ENCODE measurements at places on chromosomes 7 and 10.

- DNase-seq, result no peak
Observed at GRCh38 chr10:71468363-71469094, 71.8 kb downstream of the CDH23 start.

GRCh38 chr10:61821153-61821552, 80.3 kb upstream of the ARID5B start:
- DNase-seq, result no peak

DNA sequence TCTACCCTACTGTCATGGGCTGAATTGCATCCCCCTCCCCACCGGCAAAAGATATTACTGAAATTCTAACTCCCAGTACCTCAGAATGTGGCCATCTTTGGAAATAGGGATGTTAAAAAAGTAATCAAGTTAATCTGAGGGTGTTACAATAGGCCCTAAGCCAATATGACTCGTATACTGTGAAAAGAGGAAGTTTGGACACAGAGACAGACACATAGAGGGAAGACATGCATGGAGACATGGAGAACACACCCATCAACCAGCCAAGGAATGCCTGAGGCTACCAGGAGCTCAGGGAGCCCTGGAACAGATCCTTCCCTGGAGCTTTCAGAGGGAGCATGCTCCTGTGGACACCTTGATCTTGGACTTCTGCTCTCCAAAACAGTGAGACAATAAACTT, 138.2 kb upstream of the ADO start:
- DNase-seq, result no peak

DNA sequence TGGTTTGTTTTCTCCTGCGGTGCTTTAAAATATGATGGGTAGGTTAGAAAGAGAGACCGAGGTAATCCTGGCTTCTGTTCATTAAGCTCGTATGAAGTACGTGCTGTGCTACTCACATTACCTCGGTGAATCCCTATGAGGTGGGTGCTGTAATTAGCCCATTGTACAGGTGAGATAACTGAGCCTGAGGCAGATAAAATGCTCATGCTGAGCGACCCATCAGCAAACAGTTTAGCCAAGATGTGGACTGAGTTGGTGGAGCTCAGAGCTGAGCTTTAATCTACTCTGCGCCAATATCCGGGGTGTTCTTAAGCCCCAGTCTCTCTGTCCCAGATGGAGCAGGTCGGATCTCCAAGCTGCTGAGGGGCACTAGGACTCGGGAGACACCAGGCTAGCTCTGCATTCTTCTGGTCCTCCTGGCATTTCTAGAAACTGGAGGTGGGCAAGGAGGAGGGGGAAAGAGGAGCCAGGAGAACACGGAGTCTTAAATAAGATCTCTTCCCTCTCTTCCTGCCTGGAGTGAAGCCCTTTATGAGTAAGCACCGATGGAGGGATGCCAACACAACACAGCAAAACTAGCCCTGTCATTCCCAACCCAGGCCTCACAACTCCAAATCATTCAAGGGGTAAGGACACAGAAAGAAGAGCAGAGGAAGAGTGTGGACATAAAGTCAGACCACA, 458.5 kb downstream of the KCNMA1 start:
- DNase-seq, result no peak

GRCh38 chr10:80168162-80168511, 35.6 kb downstream of the PLAC9 start:
- DNase-seq, result no peak

DNA sequence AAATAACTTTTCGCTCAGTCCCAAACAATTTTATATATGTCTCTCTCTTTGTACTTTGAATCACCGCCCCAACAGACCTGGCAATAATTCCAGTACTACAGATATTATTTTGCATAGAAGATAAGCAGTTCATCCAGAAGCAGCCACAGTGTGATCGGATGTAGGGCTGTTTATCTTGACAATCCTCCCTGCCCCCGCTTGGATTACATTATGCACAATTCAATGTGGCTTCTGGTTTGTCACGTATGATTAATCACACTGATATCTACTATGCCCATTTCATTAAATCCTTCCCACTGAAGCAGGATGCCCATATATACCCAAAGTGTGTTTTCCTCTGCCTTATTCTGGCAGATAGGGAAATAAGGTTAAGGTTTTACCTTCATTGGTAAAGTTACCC, 115.2 kb downstream of the PDE1C start:
- DNase-seq, result no peak

DNA sequence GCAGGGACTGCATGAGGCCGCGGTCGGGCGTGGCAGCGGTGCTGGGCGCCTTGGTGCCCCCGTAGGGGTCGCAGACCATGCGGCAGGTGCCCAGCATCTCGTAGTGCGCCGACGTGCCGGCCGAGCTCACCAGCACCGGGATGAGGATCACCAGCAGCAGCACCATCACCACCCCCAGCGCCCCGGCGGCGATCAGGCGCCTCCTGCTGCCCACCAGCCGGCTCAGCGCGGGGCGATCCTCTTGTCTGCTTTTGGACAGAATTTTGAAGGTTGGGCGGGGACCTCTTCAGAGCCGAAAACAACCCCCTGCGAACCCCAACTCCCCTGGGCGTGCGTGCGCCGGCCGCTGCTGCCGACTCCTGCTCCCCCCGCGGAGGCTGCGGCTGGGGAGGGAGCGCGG, 779 bp downstream of the C1QL3 start:
- no peak for DNase-seq

DNA sequence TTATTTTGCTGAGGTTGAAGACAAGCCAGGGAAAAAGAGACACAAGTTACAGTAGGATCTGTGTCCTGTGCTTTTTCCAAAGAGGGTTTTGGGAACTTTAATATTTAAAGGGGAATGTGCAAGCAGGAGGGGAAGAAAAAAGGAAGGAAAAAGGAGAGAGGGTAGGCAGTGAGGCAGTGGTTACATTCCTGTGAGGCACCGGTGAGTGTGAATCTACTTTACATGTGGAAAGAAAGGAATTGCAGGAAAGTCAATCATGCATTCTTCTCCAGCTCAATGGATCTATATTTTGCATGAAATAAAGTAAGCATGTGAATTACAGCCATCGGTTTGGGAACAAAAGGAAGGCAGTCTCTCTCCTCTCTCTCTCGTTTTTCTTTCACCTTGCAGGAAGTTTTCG, 12.6 kb upstream of the DYNC2I1 start:
- no peak for DNase-seq

- no peak for DNase-seq
Observed at GRCh38 chr10:60905580-60905979, 38.4 kb downstream of the RHOBTB1 start.

- DNase-seq, result no peak
Observed at GRCh38 chr7:36175886-36176285, 22.8 kb downstream of the EEPD1 start.

- no peak for DNase-seq
Observed at GRCh38 chr7:102175423-102176170, 111.1 kb upstream of the SH2B2 start.

DNA sequence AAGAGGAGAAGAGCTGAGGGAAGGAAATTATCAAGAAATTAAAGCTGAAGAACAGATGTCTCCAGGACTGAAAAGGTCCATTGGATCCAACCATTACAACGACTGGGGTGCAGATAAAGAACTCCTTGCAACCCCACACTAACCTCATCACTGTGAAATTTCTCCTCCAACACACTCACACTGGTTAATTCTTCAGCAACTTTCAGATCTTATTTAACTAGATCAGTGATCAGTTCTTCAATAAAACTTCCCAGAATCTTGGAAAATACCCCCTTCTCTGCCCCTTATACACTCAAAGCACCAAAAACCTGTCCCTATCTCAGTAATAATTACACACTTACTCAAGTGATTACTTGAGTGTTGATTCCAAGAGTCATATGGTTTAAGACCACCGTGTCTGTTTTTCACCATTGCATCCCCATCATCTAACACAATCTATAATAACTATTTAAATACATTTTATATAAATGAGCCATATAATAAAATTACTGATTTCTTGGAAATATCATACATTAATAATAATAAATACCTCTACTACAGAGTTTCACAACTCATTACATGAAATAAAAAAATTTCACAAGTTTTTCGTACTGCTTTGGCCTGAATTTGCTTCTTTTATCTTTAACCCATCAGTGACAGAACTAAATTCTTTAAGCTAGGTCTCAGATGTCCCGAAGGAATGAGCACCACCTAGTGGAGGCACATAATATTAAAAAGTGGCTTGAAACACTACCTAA, 123.7 kb downstream of the MPP7 start:
- no peak for DNase-seq

DNA sequence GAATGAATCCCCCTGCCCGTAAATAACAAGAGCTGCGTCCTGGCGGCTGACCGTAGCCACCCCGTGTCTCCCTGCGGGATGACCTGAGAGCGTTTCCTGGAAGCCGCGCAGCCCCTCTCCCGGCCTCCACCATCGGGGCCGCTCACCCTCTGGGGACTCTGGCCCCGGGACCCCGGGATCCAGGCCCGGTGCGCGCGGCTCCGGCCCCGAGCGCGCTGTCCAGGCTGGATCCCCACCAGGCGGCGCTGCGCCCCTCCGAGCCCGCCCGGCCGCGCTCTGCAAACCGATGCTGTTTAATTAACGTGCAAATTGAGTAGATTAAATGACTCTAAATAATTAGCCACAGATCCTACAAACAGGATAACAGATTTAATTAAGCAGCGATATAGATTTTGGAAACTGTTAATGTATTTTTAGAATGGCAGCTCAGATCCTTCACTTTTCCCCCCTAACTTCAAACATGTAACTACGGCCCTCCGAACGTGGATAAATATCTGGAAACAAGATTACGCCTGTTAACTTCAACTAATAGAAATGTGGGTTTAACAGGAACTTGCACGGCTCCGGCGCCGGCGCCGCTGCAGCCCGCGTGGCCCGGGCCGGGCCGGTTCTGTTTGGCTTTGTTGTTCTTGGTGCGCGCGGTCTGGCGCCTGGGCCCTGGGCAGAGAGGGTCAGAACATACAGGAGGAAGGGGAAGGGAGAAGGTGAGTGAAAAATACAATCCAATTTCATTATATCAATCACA, 7.1 kb upstream of the UNCX start:
- DNase-seq, result no peak

DNA sequence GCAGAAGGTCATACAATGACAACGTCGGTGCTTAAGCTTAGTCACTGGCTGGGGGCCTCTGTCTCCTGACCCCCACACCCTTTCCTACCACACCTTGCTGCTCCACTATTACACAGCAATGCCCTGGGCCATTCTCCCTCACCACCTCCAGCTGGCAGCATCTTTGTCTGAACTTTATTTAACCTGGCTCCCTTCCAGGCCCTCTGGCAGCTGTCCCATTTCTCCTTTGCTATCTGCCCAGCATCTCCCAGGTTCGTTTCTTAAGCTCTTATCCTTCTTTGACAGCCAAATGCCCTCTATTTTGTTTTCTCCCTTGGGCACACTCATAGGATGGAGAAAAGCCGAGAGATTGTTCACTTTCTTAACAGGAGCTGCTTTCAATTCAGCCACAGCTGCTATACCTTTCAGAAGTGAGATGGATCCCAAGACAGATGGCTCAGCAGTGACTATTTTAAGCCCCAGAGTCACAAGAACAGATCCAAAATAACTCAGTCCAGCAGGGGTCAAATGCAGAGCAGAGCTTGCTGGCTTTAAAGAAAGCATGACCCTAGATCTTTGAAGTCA, 1277.1 kb upstream of the AUTS2 start:
- DNase-seq, result peak; percentile 42

DNA sequence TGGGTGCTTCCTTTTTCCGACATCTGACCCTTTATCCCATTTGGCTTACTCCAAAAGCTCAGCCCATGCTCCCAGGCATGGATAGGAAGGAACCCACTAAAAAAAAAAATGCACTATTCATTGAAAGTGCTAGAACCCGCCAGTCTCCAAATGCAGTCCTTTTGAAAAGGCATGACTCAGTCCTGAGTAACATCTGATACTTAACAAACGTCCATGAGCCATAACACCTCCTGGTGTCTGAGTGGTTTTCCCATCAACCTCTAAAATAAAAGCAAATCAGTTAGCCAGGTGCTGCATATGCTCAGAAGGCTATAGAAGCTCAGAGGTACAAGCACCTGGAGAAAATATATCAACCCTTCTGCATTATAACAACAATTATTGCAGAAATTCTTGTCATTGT, 45.0 kb upstream of the CACUL1 start:
- no peak for DNase-seq

DNA sequence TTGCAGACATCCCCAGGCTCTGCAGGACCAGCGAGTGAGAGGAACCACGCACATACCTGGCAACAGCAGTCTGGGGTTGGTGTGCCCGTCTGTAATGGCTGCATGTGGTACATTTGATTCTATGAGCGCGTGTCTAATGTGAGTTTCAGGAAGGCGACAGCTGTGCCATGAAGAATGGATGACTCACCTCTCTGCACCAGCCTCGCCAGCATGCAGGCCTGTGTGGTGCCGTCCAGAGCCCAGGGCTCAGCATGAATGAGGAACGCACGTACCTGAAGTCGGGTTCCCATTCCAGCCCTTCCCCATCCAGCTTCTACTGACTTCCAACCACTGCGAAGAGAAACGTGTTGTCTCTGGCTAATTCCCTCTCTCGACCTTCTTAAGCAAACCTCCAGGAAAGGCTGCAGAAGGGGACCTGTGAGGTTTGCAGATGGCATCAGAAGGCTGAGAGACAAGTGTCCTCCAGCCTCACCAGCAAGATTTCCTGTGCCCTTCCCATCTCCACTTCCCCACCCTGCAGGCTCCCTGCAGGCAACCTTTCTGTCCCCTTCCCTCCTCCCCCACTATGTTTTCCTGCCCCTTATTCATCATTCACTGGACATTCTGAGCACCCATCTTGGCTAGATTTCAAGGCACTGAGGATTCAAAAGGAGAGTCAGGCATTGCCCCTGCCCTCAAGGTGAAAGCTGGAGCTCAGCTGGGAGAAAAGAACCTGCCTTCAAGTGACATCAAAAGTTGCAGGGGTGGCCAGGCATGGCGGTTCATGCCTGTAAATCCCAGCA, 54.3 kb downstream of the ASB13 start:
- no peak for DNase-seq

DNA sequence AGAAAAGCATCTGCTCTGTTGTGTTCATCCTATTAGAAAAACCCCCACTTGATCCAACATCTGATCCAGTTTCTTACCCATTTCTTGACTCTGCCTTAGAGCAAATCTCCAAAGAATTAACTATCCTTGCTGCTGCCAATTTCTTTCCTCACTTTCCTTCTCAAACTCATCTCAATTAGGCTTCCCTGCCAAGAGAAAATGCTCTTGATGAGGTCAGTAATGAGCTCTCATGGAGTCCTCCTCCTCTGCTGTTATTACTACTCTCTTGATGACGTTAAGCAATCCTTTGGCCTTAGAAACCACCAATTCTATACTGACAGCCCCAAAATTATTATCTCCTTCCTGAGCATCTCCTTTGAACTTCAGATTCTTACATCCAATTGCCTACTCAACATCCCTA, 162.0 kb upstream of the FAM13C start:
- DNase-seq, result no peak

- DNase-seq, result no peak
Observed at GRCh38 chr7:112064627-112065385, 141.4 kb downstream of the DOCK4 start.
